ENCODE measurements at places on chromosomes 3 and 15.

- no peak for DNase-seq
Measured at GRCh38 chr15:93261845-93262244, 172.8 kb upstream of the RGMA start.

DNA sequence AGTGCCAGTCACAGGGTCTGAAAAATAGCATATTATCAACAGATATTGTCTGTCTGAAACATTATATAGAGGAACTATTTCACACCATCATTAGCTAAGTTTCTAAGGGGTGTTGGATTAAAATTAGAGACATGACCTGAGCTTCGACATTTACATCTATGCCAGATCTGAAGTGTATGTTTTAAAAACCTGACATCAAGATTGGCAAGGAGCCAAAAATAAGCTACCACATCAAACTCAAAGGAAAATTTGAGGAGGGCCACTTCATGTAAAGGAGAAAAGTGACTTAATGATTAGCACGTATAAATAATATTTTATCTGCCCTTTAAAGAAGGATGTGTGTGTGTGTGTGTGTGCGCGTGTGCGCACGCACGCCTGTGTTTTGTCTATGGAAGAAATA is 752.0 kb upstream of the GRM7 start:
- DNase-seq = no peak

DNA sequence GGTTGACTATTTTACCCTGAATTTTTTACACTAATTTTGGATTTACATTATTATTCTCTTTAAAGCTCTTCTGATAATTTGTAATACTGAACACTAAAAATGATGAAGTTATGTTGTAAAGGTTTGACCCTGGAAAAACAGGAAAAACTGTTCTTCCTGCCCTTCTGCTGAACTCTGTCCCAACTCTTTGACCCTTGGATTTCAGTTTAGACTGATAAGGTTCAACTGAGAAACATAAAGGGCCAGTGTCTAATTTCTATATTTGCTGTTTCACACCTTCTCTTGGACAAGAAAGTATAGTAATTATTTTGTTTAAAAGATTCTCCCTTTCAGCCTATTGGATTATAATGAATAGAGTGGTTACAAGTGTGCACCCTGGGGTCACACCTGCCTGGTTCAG is 12.8 kb upstream of the TMOD3 start:
- DNase-seq = no peak

GRCh38 chr15:45842151-45842550 is 207.3 kb downstream of the SQOR start:
- no peak for DNase-seq

GRCh38 chr15:39468331-39468730 is 112.5 kb upstream of the THBS1 start:
- DNase-seq = no peak

DNA sequence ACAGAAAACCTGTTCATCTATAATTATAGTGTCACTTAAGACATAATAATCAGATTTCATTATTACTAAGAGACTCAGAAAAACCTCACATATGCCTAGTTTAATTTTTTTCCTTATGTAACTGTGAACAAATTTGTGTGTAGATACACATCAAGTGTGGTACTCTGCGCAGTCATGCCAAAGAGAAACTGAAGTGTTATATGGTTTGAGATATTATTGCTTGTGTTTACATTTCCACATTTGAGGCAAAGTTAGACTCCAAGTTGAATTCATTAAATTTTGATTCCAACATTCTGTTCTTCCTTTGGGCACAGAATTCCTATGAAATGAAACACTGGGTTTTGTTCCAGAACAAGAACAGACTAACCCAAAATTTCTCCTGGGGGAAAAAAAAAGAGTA is 2.2 kb downstream of the MBNL1 start:
- DNase-seq = no peak

- no peak for DNase-seq
Measured at GRCh38 chr3:59286791-59287531, 237.1 kb upstream of the CFAP20DC start.

DNA sequence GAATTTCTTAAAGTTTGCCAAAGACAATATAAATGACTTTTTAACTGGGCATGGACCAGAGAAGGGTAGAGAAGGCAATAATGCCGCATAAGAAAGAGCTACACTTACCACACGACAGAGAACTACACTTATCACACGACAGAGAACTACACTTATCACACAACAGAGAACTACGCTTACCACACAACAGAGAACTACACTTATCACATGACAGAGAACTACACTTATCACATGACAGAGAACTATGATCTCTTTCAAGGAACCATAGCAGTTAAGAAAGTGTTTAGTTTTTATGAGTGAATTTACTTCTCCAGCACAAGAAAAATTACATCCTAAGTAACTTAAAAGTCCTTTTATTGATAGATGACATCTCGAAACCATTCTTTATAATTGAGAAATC is 32.0 kb downstream of the DCUN1D1 start:
- DNase-seq = no peak
